ENCODE measurements at places on chromosomes 11 and 22.

DNA sequence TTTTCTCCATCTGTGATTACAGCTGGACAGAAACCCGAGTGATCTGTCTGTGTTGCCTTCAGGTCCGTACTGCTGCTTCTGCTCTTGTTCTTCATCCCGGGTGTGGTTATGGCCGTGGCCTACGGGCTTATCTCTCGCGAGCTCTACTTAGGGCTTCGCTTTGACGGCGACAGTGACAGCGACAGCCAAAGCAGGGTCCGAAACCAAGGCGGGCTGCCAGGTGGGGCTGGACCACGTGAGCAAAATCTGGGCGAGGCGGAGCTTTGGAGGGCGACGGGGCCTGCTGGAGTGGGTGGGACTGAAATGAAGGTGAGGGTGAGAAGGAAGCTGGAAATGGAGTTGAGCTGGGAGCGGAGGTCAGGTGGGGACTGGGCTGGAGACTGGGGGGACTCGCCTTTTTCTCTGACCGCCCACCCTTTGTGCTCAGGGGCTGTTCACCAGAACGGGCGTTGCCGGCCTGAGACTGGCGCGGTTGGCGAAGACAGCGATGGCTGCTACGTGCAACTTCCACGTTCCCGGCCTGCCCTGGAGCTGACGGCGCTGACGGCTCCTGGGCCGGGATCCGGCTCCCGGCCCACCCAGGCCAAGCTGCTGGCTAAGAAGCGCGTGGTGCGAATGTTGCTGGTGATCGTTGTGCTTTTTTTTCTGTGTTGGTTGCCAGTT lies 11.1 kb downstream of the CCKBR start:
- DNase-seq = no peak

GRCh38 chr11:101407324-101407723 lies 176.5 kb downstream of the TRPC6 start:
- DNase-seq = no peak

DNA sequence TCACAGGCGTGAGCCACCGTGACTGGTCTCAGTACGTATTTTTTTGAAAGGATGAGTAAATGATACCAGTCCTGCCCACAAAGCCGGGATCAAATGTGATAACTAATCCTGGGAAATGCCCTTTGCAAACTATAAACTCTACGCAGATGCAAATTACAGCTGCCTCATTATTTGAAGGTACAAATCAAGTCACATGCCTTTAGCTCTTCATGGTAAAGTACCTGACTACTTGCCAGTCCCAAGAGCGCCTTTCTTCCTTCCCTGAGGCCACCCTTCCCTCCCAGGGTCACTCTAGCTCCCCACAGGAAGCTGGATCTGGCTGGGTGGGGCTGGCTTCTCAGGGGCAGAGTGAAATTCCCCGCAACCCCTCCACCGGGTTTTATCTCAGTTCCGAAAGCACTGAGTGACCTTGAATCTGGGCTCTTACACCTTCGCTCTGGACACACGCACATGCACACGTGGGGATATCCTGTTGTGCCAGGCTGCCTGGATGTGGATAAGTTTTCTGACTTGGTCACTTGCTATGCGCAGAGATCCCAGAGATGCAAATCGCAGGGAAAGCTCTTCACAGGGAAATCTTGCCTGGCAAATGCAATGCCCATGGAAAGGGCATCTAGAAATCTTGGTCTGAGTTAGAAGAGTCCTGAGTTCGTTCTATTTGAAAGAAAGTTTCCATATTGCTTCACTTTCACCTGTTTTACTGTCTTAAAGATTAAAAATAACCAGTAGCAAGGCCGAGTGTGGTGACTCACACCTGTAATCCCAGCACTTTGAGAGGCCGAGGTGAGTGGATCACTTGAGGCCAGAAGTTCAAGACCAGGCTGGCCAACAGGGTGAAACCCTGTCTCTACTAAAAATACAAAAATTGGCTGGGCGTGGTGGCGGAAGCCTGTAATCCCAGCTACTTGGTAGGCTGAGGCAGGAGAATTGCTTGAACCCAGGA lies 8.5 kb downstream of the A4GALT start:
- DNase-seq = peak; percentile 59

DNA sequence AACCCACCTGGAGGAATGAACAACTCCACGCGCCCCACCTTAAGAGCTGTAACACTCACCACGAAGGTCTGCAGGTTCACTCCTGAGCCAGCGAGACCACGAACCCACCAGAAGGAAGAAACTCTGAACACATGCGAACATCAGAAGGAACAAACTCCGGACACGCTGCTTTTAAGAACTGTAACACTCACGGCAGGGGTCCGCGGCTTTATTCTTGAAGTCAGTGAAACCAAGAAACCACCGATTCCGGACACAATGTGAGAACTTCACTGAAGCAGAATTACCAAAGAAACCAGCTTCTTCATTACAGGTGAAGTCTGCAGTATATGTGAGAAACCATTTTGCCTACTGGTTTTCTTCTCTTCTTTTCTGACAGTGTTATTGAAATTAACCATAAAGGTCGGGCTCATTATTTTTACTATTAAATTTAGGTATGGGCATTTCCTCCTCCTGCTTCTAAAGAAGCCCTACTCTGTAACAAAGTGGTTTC lies 303.0 kb downstream of the KCNA4 start:
- DNase-seq = no peak

DNA sequence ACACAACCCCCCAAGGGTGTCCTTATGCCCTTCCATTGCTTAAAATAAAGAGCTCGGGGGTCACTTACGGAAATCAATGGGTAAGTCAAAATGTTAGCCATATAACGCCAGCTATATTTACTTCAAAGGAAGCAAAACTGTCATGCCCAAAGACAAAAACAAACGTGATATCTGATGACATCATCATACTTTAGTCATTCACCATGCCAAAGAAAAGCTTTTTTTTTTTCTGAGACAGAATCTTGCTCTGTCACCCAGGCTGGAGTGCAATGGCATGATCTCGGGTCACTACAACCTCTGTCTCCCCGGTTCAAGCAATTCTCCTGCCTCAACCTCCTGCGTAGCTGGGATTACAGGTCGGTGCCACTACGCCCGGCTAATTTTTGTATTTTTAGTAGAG lies 47.7 kb upstream of the SC5D start:
- no peak for DNase-seq

GRCh38 chr22:42951093-42951710 lies 63.7 kb downstream of the PACSIN2 start:
- no peak for DNase-seq

- DNase-seq = no peak
Observed at GRCh38 chr22:45775062-45775461, 103.4 kb downstream of the ATXN10 start.

- peak; percentile 76 for DNase-seq
Observed at GRCh38 chr22:36425977-36426523, 38.3 kb upstream of the MYH9 start.

DNA sequence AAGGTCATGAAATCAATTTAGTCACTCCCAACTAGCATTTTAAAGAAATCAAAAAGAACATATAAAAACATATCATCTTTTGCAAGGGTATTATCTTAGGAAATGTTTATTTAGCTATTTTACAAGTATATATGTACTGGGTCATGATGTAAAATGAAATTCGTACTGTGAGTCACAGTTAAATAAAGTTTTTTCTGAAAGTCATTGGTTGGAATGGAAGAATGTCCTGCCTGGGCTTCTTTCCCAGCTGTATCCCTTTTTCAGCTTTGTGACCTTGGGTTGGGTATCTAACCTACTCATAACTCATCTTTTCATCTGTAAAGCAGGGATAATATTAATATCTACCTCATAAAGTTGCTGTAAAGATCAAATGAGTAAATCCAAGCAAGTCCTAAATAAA lies 15.7 kb downstream of the FDX1 start:
- no peak for DNase-seq

DNA sequence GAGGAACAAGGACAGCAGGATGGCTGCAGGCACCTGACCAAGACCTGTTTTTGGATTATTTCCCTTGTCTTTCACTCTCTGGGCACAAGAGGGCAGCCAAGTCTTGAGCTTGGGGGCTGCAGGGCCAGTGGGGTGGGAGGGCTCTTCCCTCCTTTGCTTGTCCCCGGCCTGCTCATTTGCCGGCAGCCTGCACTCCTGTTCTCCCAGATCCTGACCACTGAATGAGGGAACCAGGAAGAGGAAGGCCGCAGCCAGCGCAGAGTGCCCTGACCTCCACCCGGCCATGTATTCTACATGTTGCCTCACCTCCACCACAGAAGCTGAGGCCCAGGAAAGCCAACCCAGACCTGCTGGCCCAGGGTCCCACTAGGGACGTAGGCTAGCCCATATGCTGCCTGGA lies 15.5 kb upstream of the NNMT start:
- DNase-seq = peak; percentile 65

DNA sequence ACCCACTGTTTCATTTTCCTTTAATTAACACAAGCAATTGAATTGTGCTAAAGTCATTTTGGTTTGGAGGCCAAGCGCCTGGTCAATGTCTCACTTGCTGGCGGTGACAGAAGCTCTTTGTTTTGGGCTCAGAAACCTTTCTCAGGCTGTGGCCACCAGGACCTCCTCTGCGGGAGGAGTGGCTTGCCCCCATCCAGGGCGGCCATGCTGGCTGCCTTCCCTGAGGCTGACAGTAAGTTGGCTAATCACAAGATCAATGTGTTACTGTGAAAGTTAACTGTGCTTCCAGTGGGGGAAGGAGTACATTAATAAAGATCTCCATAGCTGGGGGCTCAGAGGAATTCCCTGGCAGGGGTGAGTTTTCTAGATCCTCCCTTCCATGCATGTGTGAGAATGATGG lies 1074.5 kb downstream of the NTM start:
- no peak for DNase-seq

DNA sequence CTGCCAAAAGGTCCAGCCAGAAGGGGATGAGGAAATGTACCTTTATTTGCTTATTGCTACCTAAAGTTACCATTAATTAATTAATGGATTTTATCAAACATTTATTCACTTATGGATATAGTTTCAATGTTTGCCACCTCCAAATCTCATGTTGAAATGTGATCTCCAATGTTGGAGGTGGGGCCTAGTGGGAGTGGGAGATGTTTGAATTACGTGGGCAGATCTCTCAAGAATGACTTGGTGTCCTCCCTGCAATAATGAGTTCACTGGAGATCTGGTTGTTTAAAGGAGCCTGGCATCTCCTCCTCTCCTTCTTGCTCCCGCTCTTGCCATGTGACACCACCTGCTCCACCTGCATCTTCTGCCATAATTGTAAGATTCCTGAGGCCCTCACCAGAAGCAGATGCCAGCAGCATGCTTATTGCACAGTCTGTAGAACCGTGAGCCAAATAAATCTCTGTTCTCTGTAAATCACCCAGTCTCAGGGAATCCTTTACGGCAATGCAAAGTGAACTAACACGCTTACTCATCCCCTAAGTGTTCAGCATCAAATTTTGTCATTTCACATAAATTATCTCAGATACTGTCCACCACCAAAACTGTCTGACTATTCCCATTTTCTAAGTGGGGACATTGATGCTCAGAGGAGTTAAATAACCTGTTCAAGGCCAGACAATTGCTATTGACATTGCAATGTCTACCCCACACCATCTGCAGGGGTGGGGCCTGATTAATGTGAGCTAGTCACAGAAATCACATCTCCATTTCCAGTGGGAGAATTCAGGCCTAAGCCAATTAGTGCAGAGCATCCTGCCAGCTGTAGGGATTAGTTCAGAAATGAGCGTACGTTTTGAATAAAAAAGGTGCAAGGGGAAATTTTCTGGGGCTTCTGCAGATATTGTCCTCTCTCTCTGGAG lies 51.6 kb upstream of the SYN3 start:
- no peak for DNase-seq

- peak; percentile 71 for DNase-seq
Observed at GRCh38 chr22:37187891-37188761, at the start of gene C1QTNF6. TSS of gene C1QTNF6 (minus strand) at chr22:37188247. CDS start at chr22:37188213, 34 bp downstream.

- no peak for DNase-seq
Observed at GRCh38 chr22:48362721-48363404, 1464.8 kb downstream of the BRD1 start.

DNA sequence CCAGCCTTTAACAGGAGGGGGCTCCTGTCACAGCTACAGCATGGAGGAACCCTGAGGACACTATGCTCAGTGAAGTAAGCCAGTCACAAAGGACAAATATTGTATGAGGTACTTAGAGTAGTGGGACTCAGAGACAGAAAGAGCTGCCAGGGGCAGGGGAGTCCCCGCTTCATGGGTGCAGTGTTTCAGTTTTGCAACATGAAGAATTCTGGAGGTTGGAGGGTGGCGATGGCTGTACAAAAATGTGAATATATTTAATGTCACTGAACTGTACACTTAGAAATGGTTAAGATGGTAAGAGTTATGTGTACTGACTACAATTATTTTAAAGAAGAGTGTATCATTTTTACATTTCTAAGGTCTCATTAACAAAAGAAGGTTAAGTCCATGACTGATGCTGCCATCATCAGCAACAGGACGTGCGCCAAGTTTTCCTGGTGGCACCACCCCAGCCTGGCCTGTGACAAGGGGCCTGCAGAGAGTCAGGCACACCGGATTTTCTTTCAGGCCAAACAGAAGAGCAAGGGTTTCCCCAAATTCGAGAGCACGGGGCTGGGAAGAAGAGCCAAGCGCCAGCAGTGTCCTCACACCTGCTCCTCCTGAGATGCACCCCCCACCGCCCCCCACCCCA lies 22.1 kb downstream of the YPEL1 start:
- no peak for DNase-seq

DNA sequence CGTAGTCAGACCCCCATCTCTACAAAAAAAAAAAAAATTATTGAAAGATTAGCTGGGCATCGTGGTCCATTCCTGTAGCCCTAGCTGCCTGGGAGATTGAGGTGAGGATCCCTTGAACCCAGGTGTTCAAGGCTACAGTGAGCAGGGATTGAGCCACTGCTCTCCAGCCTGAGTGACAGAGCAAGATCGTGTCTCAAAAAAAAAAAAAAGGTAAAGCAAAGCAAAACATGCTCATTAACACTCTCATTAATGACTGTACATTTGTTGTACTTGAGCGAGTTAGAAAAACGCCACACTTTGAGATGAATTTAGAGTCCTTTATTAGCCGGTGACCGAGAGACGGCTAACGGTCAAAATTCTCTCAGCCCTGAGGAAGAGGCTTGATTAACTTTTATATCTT lies 6.2 kb upstream of the SERHL2 start:
- DNase-seq = no peak

DNA sequence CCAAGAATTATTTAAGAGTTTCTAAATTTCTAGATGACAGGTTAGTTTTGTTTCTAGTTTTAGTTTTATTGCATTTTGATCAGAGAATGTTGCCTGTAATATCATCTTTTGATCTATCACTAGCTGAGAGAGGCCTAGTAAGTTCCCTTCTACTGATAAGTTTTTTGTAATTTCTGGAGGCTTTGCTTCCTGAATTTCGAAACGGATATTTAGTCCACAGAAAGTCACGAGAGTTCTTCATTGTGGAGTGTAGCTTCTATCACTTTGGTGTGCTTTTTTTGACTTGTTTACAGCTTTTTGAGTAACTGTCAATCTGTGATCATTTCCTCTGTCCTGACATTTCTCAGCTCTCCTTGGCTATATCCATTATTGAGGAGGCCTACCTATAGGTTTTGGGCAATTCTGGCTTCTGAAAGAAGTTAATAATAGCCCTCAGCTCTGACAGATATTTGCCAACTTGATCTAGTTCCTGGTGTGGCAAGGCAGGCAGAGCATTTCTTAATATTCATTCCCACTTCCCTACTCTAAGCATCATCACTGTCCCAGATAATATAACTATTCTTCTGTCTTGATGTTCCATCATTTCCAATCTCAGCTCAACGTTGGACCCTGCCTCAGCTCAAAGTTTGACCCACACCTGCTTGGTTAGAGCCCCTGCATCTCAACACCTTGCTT lies 171.3 kb downstream of the BLID start:
- no peak for DNase-seq

GRCh38 chr11:19808076-19808911 lies 95.7 kb downstream of the NAV2 start:
- no peak for DNase-seq
